ENCODE measurements at places on chromosomes 7 and 10. TPM values are rescaled to one million over a fixed set of nuclear protein-coding genes. Genes with fewer than 3 reads are reported as not detected.

- no peak for DNase-seq
These were observed 148.1 kb upstream of the RSU1 start for GRCh38 chr10:16965344-16965616.

The LRRC27 gene
- 2.7 TPM for total RNA-seq

The PRTFDC1 gene
- 15.8 TPM for total RNA-seq

GRCh38 chr7:14886533-14886932 is 16.0 kb downstream of the DGKB start:
- no peak for DNase-seq

The ANKRD61 gene
- not detected for total RNA-seq

The AOC1 gene
- not detected for total RNA-seq

DNA sequence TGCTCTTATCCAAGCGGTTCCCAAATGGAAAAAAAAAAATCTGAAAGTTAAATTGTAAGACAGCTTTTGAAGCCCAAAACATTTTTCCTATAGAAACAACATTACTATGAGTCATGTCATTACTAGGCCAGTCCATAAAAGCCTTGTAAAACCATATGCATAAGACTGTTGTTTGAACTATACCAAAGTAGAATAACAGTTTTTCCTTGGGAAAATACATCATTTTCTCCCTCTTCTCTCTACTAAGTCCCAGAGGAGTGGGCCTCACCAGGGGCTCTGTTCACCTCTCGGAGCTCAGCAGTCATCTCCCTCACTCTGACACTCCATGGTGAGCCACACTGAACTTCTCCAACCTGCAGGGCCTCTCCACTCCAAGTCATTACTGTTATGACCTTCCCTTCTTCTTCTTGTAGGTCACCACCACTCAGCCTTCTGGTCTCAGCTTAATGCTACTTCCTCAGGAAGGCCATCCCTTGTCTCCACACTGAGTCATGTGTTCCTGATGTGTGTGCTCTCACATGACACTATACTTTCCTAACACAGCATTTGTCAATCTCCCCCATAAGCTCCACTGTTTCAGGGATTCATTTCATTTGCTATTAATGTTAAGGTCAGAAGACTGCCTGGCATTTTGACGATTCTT is 32.5 kb downstream of the ZNF438 start:
- peak; percentile 21 for DNase-seq

DNA sequence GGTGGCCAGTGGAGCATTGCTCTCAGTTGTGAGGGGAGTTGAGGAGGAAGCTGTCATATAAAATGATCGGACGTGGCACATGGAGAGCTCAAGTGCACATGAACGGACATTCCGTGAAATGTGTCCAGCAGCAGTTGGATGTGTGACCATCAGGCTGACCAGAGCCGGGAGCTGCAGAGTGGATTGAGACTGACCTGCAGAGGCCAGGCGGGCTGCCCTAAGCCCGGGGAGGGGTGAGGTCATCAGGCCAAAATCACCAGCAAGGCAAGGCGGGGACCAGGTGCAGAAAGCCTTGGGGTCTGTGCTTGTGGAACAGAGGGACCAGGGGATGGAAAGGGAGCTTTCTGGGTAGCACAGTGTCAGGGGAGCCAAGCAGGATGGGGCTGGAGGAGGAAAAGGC is 279.5 kb downstream of the CELF2 start:
- DNase-seq = no peak

- DNase-seq = no peak
These were observed 240.8 kb upstream of the KLF14 start for GRCh38 chr7:130974794-130975193.

The RSU1 gene
- 75.5 TPM for total RNA-seq

GRCh38 chr10:119596537-119597404 is at the start of gene TIAL1:
Gene TIAL1, minus strand, starts transcription at chr10:119596964. Its CDS starts 499 bp downstream, at chr10:119596465.
- peak; percentile 100 for DNase-seq

The GTF2IRD1 gene
- total RNA-seq = 54.7 TPM

DNA sequence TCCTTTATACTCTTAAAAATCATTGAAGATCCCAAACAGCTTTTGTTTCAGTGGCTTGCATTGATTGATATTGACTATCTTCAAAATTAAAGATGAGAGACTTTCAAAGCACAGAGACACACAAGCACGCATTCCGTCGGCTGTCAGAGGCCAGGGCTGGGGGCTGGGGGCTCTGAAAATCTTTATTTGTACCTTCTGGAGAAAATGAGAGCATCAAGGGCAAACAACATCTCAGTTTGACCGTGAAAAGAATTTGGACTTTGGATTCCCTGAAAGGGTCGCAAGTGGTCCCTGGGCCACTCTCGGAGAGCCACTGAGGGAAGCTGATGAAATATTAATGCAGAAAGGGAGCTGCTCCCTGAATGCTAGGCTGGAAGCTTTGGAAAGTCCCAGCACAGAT is 96.4 kb downstream of the CHST15 start:
- DNase-seq = no peak

The CPED1 gene
- total RNA-seq = 18.4 TPM

The TMEM176B gene
- total RNA-seq = not detected

DNA sequence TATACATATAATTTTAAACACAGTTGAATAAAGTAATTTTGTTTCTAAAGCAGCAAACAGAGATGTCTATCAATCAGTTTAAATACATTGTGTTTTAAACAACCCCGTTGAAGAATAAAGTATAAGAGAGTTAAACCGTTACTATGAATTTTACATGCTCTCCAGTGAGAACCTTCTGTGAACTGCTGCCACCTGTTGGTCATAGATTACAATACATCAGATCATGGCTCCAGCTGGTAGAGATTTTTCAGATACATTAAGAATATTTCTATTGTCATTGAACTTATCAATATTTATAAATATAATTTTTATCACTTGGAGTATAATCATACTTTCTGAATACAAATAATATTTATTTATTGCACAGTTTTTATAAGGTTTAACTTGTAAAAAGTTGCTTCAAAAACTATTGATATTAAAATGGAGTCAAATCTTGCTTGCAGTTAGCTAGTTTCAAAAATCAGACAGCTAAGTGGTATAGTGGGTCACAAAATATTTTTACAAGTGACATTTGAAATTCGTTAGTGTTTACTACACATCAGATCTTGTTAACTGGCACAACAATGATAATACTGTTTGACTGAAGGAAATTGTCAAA is 561.2 kb upstream of the PHF14 start:
- peak; percentile 58 for DNase-seq

- DNase-seq = no peak
These were observed 248.5 kb downstream of the SDK1 start for GRCh38 chr7:3549601-3550000.

The SPDYE6 gene
- not detected for total RNA-seq

DNA sequence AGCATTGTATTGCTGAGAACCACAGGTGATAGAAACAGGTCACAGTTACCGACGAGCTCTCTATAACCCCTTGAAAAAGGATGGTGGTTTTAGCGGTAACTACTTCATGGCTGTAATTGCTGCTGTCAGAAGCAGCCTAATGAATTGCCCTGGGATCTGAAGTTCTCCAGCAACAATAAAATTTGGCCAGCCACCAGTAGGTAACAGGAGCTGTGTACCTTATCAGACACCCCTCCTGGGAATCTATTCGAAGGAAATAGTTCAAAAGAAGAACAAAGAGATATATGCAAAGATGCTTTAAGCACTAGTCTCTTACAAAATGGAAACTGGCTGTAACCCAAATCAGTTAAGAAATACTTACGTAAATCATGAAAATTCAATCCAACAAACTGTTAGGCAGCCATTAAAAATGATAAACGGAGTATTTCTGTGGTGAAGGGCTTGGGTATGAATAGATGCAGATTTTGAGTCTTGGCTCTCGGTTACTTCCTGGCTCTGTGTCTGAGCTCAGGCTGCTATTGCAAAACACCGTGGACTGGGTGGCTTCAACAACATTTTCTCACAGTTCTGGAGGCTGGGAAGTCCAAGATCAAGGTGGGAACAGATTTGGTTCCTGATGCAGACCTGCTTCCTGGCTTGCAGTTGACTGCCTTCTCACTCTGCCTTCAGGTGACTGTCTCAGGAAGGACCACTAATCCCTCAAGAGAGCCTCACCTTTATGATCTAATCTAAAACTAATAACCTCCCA is 1.6 kb downstream of the MSRB2 start:
- no peak for DNase-seq

The SEMA4G gene
- not detected for total RNA-seq

- peak; percentile 78 for DNase-seq
These were observed 23.7 kb upstream of the ITGB1 start for GRCh38 chr10:32981760-32982159.

The TBRG4 gene
- total RNA-seq = 124 TPM

DNA sequence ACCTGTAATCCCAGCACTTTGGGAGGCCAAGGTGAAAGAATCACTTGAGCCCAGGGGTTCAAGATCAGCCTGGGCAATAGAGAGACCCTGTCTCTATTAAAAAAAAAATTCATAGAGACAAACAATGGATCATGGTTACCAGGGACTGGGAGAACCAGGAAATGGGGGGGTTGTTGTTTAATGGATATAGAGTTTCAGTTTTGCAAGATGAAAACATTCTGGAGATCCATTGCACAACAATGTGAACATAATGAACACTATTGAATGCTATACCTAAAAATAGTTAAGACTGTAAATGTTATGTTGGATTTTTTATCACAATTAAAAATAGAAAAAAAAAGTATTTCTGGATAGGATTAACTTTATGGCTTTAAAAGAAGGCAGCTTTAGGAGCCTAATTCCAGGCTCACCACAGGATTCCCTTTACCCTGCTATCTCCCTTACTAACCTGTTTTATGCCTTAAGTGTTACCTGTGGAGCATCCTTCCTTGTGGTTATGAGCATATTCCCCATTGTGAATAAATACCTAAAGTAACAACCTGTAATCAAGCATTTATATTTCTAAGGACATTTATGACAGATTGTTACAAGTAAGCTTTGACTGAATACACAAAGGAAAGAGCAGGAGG is 45.1 kb upstream of the SGCE start:
- DNase-seq = no peak

The CYP2C19 gene
- not detected for total RNA-seq
